ENCODE measurements at places on chromosomes 4 and X.

- DNase-seq = no peak
Measured at GRCh38 chr4:24144381-24144780, 254.5 kb upstream of the PPARGC1A start.

GRCh38 chr4:107743532-107743931 lies 23.5 kb upstream of the PAPSS1 start:
- DNase-seq = no peak

GRCh38 chrX:12403474-12404082 lies 265.3 kb downstream of the FRMPD4 start:
- no peak for DNase-seq

GRCh38 chrX:22366166-22366702 lies 93.5 kb downstream of the CBLL2 start:
- DNase-seq = no peak

DNA sequence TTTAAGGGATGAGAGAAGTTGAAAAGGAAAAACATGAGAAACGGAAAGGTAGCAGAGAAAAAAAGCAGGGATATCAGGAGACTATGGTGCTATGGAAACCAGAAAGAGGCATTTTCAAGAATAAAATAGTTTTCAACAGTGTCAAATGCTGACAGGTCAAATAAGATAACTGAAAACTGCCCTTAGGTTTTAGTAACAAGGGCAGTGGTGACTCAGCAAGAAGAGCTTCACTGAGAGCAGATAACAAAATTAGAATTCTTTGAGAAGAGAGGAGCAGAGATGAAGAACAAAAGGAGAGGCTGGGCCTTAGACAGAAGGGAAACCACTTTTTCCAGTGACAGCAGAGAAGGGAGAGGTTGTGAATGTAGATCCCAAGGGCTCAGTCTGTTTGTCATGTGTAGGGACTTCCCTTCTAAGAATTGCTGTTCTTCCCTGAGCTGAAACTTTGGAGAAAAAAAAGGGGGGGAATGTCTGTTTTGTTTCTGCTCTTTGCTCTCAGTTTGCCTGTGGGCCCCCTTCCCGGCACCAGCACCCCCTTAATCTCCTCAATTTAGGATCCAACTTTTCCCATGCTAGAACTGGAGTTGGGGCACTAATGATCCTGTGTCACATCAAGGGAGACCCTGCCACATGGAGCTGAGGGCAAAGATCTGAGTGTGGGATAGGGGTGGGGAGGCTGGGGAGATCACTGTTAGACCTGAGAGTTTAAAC lies 26.8 kb upstream of the MAGEA10 start:
- no peak for DNase-seq

DNA sequence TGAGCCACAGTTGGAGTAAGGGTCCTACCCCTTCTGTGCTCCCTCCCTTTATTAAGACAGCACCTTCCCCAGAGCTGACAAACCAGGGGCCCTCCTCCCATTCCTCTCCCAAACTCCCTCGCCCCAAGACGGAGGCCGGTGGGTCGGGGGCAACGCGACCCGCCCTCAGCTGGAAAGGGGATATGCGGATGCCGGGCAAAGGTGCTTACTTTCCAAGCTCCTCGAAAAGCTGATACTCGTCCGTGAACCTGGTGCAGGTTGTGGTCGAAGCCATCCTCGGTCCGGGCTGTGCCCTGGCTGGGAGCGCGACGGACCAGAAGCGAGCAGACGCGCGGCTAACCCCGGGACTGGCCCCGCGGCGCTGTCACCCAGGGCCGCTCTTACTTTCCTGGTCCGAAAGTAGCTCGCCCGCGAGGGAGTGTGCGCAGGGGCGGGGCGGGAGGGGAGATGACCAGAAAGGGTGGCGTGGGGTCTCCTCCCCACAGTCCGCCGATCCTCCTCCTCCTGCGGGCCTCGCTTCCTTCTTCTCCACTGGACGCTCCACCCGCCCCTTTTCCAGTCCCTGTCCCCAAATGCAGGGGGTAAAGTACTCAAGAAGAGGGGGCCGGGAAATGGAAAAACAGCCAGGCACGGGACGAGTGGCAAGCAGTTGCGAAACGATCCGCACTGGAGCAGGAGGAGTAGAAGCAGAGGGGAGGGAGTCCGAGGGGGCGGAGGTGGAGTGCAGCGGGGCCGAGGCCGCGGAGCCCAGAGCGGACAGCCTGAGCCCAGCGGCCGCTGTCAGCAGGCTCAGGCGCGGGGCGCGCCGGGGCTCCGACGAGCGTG lies 531 bp downstream of the CAMK2D start:
- no peak for DNase-seq

GRCh38 chrX:118631586-118631985 lies 95.8 kb upstream of the IL13RA1 start:
- DNase-seq = no peak

- no peak for DNase-seq
Measured at GRCh38 chr4:81360737-81361136, 111.0 kb downstream of the RASGEF1B start.

DNA sequence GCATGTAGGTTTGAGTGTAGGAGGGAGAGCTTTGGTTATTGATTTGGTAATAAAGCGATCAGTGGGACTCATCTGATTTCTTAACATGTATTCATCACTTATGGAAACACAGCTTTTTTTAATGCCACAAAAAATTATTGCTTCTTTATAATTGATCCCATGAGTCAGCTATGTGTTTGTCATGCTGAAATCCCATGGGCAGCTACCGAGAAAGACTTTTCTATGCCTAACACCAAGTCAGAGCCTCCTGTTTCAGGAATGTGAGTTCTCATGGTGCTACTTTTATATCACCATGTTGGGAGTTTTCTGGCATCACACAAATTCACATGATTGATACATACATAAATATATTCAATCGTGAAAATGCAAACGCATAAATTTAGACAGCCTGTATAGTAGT lies 165.7 kb downstream of the RAPGEF2 start:
- no peak for DNase-seq

DNA sequence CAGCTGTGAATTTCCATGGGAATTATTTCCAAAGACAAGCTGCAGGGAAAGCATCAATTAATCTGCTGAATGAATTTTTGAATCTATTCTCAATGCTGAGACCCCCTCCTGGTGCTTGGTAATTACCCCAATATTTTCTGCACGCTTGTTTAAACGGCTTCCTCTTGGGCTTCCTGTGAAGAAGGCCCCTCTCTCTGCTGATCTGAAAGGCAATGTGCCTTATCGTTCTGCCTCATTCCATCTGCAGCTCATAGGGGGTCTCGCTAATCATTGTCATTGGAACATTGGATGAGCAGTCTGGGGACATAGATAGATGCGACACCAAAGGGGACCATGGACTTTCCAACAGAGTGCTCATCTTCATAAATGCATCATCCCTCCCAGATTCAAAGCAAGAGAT lies 851.6 kb downstream of the PDHA2 start:
- no peak for DNase-seq

- DNase-seq = no peak
Measured at GRCh38 chrX:136587532-136587931, 55.5 kb downstream of the VGLL1 start.

GRCh38 chr4:173288698-173289352 lies 45.3 kb downstream of the HMGB2 start:
- DNase-seq = no peak

- DNase-seq = no peak
Measured at GRCh38 chr4:93394545-93395081, 433.9 kb upstream of the ATOH1 start.
